ENCODE measurements at places on chromosomes 3 and 15.
A peak's percentile ranks its signal among the peaks of the same experiment; 100 is the strongest.

GRCh38 chr3:112786002-112786590 lies 60.6 kb downstream of the CD200R1L start:
- DNase-seq: no peak

DNA sequence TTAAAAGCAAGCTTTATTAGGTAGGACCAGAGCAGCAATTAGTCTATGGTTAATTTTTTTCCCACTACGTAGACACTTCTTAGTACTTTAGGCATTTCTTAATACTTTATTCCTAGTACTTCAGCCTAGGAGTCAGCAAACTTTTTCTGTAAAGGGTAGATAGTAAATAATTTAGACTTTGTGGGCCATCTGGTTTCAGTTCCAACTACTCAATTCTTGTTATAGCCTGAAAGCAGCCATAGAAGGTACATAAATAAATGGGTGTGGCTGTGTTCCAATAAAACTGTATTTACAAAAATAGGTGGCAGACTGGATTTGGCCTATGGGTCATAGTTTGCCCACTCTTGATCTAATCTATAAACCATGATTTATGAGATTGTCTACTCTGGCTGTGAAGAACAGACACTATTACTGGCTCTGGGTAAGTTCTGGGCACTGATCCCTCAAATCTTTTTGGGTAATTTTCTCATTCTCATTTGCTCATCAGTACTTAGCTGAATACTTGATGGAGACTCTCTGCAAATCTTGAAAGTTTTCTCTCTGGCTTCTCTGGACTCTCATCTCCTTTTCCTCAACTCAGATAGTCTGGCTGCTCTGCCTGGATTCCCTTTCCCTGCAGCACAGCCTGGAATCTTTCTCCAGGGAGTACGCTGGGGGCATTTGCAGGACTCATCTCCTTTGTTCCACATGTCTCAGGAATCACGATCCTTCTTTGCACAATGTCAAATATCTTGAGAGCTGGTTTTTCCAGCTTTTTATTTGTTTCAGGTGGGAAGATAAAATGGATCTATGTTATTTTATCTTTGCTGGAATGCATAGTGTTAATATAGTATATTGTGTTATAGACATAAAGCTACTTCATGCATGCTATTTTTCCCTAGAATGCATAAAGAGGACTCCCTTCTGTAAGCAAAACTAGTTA lies 524.8 kb upstream of the TBL1XR1 start:
- peak; percentile 26 for DNase-seq

GRCh38 chr15:40282147-40282868 lies 556 bp downstream of the ANKRD63 start:
- DNase-seq: peak; percentile 79

DNA sequence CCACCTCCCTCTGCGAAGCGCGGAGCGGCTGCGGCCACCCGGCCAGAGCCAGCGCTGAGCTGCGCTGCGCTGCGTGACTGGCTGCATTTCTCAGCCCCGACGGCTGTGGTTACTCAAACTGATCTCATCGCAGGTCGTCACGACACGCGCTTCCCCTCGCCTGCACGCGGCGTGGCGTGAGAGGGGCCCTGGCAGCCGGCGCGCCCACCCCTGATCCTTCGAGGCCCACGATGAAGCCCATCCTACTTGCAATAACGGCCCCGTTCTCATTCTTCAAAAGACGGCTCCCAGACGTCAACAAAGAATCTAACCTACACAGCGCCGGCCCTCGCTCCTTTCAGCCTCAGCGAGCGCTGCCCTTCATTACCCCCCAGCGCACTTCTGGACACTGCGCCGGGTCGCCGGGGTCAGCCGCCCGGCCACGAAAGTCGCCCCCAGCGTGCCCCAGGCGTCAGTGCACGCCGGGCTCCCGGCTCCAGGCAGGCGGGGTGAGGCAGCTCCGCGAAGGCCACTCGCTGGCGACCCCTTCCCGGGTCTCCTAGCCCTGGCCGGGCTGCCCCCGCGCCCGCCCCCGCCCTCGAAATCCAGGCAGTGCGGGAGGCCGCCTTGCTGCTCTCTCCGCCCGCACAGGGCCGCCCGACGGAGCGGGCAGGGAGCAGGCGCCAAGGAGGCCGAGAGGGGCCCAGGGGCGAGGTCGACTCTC lies 9.9 kb upstream of the LEKR1 start:
- peak; percentile 58 for DNase-seq

GRCh38 chr15:57387564-57388076 lies 11.3 kb downstream of the CGNL1 start:
- no peak for DNase-seq

Measured in glutamatergic neuron (in vitro differentiated cells).